ENCODE measurements at places on chromosomes 7 and 10. TPM values are rescaled to one million over a fixed set of nuclear protein-coding genes. Genes with fewer than 3 reads are reported as not detected.

- H3K4me1 ChIP-seq = no peaks in the 10 kb centered on the region
- H3K27me3 ChIP-seq = no peaks in the 10 kb centered on the region
- DNase-seq = no peak
Measured at GRCh38 chr7:8109196-8110022, 140.8 kb downstream of the GLCCI1 start.

- H3K4me1 ChIP-seq = peaks cover 14% of the 10 kb centered on the region
- no peaks in the 10 kb centered on the region for H3K27me3 ChIP-seq
- DNase-seq = no peak
- H3K4me3 ChIP-seq = no peak overlapping the region
Measured at GRCh38 chr7:82762880-82763279, 319.3 kb upstream of the CACNA2D1 start.

GRCh38 chr10:71233482-71233892, 21.1 kb downstream of the UNC5B start:
- DNase-seq = no peak
- H3K27me3 ChIP-seq = no peaks in the 10 kb centered on the region
- peaks cover 94% of the 10 kb centered on the region for H3K4me1 ChIP-seq

DNA sequence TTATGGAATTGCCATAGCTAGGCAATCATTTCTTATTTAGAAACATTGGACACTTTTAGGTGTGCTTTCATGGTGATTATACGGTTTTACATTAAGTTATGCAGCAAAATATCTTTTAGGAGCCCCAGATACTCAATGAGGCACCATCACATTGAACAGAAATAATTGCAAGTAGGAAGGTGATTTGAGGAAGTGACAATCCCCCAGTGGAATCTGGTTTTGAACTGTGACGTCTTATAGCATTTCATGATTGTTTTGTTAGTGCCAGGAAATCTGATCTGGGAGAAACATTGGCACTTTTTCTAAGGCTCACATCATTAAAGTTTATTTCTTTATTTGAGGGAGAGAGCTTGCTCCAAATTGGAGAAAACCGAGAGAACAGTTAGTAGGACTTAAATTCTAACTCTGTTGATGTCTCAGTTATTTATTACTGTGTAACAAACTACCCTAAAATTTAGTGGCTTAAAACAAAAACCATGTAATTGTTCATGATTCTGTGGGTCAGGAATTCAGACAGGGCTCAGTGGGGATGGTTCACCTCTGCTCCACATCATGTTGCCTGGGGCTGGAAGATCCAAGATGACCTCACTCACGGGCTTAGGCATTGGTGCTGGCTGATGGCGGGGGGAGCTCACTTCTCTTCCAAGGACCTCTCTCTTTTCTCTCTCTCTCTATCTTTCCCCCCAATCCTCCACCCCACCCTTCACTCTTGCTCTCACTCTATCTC, 78.2 kb upstream of the STEAP1B start:
- no peak overlapping the region for H3K27ac ChIP-seq
- no peaks in the 10 kb centered on the region for H3K27me3 ChIP-seq
- no peaks in the 10 kb centered on the region for H3K36me3 ChIP-seq

TACC2 gene
- 30.3 TPM for total RNA-seq

DNA sequence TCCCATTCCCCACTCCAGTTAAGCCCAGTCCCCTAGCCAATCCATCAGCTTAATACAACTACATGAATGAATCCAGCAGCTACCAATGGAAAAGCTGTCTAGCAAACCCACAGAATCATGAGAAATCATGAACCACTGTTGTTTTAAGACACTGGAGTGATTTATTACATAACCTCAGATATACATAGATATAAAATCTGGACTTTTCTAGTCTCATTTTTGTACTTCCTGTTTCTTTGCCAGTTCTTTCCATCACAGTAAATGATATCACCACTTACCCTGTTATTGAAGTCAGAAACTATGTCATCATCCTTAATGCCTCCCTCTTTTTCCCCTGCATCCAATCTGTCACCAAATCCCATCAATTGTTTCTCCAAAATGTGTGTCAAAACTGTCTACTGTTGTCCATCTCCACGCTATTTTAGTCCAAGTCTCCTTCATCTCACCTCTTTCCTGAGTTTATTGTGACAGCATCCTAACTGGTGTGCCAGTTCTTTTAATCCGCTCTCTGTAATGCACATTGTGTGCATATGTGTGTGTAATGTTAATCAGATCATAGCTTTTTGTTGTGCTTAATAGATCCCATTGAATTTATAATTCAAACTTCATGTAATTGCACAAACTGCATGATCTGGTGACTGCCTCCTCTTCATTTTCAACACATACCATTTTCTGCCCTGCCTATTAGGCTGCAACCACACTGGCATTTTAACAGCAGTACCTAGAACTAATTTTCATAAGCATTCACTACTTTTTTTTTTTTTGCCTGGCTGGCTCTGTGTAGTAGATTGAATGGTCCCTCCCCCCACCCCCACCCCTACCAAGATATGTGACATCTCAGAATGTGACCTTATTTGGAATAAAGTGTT, 56.0 kb downstream of the MKLN1 start:
- no peak overlapping the region for H3K27ac ChIP-seq
- no peak overlapping the region for H3K4me3 ChIP-seq
- no peak for DNase-seq

UNC5B gene
- 91.5 TPM for total RNA-seq

NMT2 gene
- total RNA-seq = 20.0 TPM

TUBB8 gene
- total RNA-seq = 0.67 TPM

DNA sequence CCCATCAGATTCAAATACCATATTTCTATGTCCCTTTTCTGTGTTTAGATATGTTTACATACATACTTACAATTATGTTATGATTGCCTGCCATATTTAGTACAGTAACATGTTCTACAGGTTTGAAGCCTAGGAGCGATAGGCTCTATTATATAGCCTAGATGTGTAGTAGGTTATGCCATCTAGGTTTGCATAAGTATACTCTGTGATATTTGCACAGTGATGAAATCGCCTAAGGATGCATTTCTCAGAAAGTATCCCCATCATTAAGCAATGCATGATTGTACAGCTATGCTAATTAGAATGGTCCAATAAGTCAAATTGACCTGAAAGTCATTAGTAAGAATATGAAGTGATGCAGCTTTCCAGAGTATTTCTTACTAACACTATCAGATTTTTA, 1171.7 kb upstream of the LRRTM3 start:
- H3K4me1 ChIP-seq = peaks cover 3% of the 10 kb centered on the region
- no peak overlapping the region for H3K27ac ChIP-seq

MXI1 gene
- total RNA-seq = 32.7 TPM

DNA sequence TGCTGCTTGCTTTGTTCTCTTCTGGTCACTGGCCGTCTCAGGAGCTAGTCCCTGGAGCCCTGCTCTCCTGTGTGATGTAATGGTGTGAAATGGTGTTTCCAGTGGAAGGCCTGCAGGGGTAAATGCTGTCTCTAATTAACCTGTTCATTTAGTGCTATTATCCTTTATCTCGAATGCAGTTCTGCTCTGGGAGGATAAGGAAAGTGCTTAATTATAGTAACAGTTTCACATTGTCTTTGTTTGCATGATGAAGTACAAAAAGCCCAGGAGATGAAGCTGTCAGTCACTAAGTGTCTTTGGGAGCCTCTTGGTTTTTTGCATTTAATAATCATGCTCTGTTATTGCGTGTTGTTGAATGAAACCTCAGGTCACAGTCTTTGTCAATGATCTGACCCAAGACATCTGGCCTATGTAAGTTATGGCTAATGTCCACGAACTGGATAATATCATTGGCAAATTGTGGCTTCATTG, 755.3 kb upstream of the GALNT17 start:
- H3K27ac ChIP-seq = no peak overlapping the region
- DNase-seq = no peak
- H3K4me3 ChIP-seq = no peak overlapping the region
- H3K4me1 ChIP-seq = peaks cover 9% of the 10 kb centered on the region
- no peaks in the 10 kb centered on the region for H3K27me3 ChIP-seq

GRCh38 chr7:112573302-112574039, 92.7 kb downstream of the LSMEM1 start:
- no peak for DNase-seq
- peak overlapping the region; percentile 5 for H3K27ac ChIP-seq
- peaks cover 17% of the 10 kb centered on the region for H3K4me1 ChIP-seq
- H3K4me3 ChIP-seq = no peak overlapping the region
- peaks cover 14% of the 10 kb centered on the region for H3K27me3 ChIP-seq
- H3K36me3 ChIP-seq = no peaks in the 10 kb centered on the region

- no peak overlapping the region for H3K4me3 ChIP-seq
- H3K36me3 ChIP-seq = no peaks in the 10 kb centered on the region
- peaks cover 61% of the 10 kb centered on the region for H3K27me3 ChIP-seq
- H3K4me1 ChIP-seq = peaks cover 4% of the 10 kb centered on the region
Measured at GRCh38 chr10:2925631-2926030, 141.7 kb upstream of the PFKP start.
